NCI-H187 (cell line): ENCODE measurements at places on chromosomes 12 and 14.

GRCh38 chr12:10102322-10102721 is 3.5 kb upstream of the CLEC1A start:
- no peak for DNase-seq

- DNase-seq = no peak
Measured at GRCh38 chr12:6905414-6906040, 905 bp downstream of the LRRC23 start.

DNA sequence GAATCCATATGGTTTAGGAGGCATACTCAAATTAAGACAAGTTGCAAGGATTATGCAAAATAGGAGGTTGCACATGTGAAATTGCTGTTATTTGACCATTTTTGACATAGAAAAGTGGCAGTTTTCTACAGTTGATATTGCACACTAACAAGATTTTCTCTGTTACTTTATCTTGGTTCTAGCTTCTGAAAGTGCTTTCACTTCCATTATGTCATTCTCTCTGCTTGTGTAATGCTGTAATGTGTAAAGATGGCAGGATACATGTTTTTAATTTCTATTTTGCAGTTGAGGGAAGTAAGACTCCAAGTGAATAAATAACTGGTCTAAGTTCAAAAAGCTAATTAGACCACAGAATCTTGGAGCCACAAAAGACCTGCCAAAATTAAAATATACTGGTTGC is 60.6 kb downstream of the MYRFL start:
- DNase-seq = no peak

DNA sequence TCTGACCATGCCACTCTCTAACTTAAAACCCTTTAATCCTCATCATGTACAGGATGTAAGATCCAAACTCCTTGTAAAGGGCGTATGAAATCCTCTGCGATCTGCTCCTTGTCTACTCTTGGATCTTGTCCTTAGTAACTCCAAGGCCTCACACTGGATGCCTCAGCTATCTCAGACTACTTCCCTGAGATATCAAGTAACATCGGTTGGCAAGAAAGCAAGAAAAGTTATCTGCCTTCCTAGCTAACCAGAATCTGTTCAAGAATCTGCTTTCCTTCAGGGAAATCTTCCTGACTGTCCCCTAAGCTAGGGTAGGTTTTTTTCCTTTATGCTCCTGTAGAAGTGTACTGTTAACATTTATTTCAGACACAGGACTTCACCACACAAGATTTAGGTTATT is 82.6 kb downstream of the TAOK3 start:
- no peak for DNase-seq

- no peak for DNase-seq
Measured at GRCh38 chr12:93287149-93287548, 90.6 kb upstream of the NUDT4 start.

- no peak for DNase-seq
Measured at GRCh38 chr12:52250048-52250990, 17.3 kb downstream of the KRT7 start.

- no peak for DNase-seq
Measured at GRCh38 chr12:26938701-26939062, 412 bp downstream of the FGFR1OP2 start.

DNA sequence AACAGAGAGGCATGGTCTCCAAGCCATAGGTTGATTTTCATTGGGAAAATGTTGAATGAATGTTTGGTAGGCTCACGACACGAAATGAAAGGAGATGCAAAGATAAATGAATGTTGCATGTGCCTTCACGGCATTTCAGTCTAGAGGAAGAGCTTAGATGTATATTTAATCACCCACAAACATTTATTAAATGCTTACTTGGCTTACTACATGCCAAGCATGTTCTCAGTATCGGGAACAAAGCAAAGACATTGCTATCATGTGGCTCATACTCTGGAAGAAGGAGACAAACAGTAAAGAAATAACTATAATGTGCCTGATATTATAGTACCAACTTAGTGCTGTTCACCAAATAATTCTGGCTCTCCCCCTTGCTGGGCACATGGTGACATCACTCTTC is 133.5 kb downstream of the LLPH start:
- no peak for DNase-seq

DNA sequence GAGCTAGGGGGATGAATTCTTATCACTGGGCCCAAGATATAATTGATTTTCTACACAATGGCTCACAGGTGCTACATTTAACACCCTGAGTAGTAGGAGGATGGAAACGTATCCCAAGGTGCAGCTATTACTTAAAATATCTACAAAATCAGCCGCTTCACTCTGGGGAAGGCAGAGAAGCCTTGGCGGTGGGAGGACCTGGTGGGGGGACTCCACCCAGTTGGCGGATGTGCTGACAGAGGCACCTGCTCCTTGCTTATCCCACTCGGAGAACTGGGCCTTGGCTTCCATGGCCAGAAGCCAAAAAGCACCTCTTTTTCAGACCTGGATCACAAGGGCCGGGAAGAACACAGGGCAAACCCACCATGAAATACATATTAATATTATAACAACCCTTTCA is 106.3 kb downstream of the OTX2 start:
- no peak for DNase-seq

GRCh38 chr12:79655036-79655435 is 35.7 kb downstream of the PAWR start:
- no peak for DNase-seq

DNA sequence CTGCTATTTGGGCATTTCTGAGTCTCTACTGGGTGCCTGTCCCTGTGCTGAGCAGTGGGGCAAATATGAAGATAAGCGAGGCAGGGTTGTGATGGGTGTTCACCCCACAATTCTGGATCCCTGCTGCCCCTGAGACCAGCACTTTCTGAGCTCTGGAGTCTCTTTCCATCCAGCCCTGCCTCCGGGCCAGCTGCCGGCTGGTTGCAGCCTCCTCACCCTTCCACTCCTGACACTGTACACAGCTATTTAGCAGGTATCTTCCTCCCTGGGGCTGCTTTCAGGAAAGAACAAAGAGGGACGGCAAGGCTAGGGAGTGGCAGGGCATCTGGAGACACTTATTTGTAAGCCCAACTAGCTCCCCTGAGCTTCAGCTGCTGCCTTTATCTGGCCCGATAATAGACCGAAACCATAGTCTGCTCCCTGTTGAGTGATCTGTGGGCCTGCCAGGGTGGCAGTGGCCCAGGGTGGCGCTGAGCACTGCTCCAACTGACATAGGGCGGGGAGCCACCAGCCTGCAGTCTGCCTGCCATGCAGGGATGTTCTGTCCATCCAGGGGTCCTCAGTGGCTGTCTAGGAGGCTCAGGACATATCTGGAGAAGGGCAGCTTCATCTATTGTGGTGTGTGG is 7.6 kb upstream of the KRT80 start:
- DNase-seq = no peak

DNA sequence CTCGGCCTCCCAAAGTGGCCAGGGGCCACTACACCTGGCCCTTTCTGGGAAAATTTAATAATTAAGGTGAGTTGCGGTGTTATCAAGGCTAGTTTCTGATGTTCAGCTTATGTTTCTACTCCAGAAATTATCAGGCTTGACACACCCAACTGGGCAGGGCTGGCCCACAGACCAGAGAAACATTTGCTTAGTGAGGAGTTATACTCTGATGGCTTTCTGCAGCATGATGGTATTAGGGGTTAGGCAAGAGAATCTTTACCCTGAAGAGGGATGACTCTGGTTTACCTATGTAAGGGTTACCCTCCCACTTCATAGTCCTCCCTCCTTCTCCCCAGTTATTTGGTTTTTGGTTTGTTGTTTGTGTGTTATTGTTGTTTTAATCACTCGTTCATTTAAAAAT is 24.5 kb upstream of the HECTD1 start:
- no peak for DNase-seq

- no peak for DNase-seq
Measured at GRCh38 chr12:124295431-124296058, 652 bp downstream of the RFLNA start.

DNA sequence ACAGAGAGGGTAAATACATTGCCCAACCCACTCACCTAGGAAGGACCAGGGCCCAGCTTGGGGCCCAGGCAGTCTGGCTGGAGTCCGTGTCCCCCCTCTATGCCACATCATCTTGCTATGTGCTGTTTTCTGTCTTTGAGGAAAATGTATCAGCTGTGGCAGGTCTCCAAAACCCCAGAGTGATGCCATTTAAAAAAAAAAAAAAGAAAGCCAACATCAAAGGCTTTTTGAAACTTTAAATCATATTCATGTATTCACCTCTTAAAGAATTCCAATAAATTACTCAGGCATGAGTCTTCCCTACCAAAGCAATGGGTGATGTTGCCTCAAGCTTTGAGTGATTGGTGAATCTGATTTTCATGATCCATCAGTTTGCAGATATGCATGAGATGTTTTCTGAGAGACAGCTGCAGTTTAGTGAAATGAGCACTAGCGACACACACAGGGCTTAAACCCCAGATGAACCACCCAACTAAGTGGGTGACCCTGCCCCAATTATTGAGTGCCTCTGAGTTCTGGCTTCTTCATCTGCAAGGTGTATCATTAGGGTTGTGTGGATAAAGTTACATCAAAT is 6.1 kb downstream of the KRT81 start:
- DNase-seq = no peak

DNA sequence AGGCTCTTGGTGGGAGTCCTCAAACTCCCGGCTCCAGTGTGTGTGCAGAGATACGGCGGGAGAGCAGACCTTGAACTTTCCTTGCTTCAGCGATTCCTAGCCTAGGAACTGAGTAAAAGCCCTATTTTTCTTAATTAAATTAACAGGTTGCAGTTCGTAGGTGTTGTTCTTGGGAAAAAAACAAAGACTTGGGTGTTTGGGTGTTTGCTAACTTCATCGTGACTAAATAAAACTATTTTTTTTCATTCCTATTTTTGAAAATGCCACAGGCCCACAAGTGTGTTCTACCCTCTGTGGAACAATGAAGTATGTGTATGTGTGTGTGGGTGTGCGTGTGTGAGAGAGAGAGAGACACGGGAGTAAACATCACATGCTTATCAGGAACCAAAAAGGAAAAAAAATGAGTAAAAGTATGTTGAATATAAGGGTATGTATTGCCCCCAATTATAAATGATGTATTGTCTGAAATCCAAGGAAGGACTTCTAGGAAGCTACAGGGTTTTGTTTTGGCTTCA is 651 bp downstream of the TMEM117 start:
- DNase-seq = no peak

- no peak for DNase-seq
Measured at GRCh38 chr12:92654929-92655328, 47.9 kb upstream of the PLEKHG7 start.

DNA sequence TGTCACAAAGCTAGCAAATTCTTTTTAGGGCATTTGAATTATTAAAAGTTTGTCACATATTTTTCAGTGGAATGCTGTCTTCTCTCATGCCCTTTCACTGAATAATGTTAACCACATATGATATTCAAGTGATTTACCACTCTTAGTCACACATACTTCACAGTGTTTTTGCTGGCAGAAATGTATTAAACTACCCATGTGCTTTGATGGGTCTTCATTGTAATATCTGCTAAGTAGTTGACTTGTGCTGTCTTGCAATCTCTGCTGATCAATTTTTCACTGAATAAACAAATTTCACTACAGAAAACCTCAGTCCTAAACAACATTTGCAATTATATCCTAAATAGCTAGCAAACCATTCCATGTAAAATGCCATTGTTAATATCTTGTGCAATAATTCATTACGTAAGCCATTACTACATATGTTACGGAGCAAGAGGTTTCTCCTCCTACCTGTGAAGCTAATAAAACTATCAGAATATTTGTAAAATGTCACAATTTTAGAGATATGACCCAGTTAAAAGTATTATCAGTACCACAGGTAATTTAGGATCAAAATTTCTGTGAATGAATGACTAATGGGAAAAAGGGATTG is 64.6 kb upstream of the LMO3 start:
- DNase-seq = no peak

- DNase-seq = no peak
Measured at GRCh38 chr14:100586153-100586402, 1.1 kb downstream of the BEGAIN start.

- DNase-seq = no peak
Measured at GRCh38 chr14:76995279-76996035, 33.1 kb downstream of the IRF2BPL start.

- no peak for DNase-seq
Measured at GRCh38 chr14:85301506-85301905, 228.4 kb upstream of the FLRT2 start.

DNA sequence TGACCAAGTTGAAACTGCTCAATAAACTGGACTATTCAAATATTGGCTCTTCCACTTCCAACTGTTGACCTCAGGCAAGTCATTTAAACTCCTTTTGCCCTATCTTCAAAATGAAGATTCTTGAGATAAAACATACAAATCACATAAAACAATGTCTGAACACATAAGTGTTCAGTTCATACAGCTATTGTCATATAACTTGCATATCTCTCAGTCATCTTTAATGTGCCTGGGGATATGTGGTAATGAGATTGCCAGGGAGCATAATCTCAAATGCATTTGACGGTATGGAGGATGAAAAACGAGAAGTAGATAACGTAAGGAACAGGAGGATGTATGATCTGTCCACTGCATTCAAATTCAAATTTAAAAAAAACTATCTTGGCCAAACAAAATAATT is 237.0 kb upstream of the DIO2 start:
- DNase-seq = no peak

DNA sequence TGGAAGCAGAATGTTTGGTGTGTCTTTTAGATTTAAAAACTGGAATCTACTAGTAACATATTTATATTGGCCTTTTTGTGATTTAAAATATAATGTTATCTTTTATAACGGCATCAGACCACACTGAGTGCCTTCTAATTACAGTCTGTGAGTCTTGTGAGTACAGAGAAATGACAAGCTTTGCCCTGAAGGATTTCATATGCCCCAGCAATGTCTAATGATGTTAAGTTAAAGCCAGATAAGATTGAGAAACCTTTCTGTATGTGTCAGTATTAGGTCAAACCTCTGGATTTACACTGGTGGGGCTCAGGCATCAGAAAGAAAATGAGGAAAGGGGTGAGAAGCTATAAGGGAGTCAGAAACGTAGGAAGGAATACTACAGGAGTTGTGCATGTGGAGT is 25.2 kb downstream of the PLEKHA5 start:
- no peak for DNase-seq

DNA sequence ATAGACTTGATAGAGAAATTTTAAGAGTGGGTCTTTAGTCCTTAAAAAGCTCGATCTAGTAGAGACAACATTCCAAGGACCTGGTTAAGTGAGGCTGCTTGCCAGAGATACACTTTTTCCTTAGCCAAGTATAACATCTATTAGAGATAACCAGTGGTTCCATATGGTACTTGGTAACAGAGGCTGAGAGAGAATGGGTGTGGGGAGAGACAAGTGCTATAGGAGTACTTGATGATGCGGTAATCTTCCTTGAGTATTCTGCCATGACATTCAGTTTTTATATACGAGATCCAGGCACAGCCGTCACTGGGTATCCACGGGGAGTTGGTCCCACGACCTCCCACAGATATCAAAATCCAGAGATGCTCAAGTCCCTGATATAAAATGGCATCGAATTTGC is 77.4 kb upstream of the REP15 start:
- no peak for DNase-seq

DNA sequence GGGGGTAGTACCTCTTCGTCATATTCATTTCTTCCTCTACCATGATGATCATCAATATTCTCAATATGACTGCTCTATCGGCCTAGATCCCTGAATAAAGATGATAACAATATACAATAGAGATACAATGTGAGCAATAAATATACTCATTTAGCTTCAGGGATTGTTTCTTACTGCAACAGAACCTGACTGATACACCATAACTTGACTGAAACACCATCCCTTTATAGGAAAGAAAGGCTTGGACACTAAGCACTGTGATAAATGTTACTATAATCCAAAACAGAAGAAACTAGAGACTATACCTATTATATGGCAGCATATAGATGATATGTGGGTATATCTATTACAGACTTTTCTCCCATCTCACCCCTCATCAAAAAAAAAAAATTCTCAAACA is 1.2 kb upstream of the RHOJ start:
- no peak for DNase-seq

- DNase-seq = no peak
Measured at GRCh38 chr14:99118946-99119345, 153.1 kb downstream of the BCL11B start.
